ENCODE measurements at places on chromosomes 5 and 9. TPM values are rescaled to one million over a fixed set of nuclear protein-coding genes. Genes with fewer than 3 reads are reported as not detected.
A peak's percentile ranks its signal among the peaks of the same experiment; 100 is the strongest.

- DNase-seq, result no peak
These were observed 477.0 kb downstream of the CCDC171 start for GRCh38 chr9:16029796-16030363.

DNA sequence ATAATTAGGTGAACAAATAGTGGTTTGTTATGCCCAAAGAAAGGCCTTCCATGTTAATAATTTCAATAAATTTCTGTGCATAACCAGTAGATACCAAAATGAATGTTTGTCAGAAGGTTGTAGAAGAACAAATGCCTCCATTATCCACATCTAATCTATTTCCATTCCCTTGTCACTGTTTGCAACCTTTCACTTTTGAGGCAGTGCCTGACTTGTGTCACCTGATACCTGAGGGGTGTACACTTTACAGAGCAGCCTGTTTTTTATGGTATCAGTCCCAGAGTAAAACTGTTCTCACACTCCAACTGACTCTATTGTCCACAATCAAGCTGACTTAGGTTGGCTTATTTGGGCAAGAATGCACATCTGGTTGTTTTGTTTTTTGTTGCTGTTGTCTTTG, 40.1 kb downstream of the FREM1 start:
- no peak for DNase-seq

- no peak for DNase-seq
These were observed 32.0 kb downstream of the PRRT1B start for GRCh38 chr9:131577005-131578000.

Gene OLFM1
- total RNA-seq, result 23.4 TPM

- no peak for DNase-seq
These were observed 36.4 kb downstream of the GDNF start for GRCh38 chr5:37803487-37803886.

Gene EQTN
- total RNA-seq, result not detected

Gene INSL4
- 0.81 TPM for total RNA-seq

DNA sequence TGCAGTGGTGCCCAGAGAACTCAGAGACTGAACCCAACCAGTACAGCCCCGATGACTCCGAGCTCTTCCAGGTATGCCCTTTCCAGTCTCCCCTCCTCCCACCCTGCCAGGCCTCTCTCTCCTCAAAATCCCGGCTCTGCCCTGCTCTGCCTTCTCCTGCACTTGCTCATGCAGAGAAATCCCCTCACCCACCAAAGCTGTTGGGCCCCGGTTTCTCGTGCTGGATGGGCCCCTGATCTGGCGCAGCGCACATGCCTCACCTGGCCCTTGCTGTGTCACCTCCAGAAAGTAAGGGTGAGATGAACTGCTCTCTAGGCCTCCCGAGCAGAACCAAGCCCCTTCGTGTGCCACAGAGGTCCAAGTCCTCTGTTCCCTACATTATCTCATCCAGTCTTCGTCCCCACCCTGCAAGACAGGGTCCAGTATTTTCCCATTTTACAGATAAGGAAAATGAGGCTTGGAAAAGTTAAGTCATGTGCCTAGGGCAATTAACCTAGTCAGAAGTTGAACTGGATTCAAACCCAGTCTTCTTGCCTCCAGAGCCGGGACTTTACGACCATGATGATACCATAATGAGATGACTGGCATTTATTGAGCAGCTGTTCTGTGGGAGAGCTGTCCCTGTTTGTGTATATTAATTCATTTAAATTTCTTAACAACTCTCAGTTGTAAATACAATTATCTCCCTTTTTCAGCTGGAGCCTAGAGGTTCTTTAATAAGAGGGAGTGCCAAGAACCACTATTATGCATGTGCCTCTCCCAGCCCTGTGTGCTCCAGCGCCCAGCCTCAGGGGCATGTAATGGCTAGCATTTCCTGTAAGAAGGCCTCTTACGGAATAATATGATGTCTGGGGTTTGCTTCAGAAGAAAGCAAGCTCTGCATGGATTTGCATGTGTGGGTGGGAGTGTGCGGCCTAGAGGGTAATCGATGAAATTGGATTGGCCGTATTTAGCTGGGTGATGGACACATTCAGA, 90.7 kb downstream of the PPARGC1B start:
- DNase-seq, result no peak

GRCh38 chr9:126695701-126696400, 82.1 kb downstream of the LMX1B start:
- no peak for DNase-seq

- peak; percentile 94 for DNase-seq
These were observed 2.0 kb downstream of the MYO10 start for GRCh38 chr5:16934123-16934522.

GRCh38 chr9:84697509-84698114, 28.1 kb downstream of the NTRK2 start:
- DNase-seq, result peak; percentile 88

Gene ELP1
- total RNA-seq, result 26.7 TPM

GRCh38 chr5:7970816-7971215, 101.9 kb downstream of the MTRR start:
- no peak for DNase-seq

- no peak for DNase-seq
These were observed 31.9 kb downstream of the THBS4 start for GRCh38 chr5:80067016-80067415.

DNA sequence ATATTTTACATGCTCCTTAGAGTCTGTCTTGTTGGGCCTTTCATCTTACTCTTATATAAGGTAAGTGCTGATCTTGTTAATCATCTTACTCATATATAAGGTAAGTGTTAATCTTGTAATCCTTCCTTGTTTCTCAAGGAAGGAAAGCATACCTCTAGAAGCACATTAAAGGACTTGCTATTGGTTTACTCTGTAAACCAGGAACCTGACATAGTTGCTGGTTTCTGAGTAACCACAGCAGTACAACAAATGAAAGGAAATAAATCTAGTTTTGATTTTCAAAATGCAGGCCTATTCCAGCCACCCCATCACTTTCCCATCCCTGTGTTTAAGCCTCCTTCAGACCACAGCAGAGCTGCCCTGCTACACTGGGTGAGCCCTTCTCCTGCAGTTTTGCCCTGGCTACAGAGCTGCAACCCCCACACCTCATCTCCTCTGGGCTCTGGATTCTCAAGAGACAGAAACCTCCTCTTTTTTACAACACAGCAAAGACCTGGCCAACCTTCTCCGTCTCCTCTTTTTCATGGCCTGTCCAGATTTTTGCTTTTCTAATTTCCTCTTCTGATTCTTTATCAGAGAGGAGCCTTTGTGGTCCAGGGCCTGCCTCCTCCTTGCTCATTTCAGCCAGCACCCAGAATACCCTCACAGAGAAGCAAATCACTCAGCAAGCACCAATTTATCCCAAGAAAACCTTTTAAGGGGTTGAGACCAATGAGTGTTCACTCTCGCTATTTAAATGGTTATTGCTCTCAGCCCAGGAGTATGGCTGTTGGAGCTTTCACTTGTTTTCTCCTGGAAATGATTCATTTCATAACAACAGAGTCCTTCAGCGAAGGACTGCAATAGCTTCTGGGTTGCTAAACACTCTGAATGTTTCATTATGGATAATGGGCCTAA, 103.2 kb downstream of the FSTL4 start:
- DNase-seq, result peak; percentile 22

DNA sequence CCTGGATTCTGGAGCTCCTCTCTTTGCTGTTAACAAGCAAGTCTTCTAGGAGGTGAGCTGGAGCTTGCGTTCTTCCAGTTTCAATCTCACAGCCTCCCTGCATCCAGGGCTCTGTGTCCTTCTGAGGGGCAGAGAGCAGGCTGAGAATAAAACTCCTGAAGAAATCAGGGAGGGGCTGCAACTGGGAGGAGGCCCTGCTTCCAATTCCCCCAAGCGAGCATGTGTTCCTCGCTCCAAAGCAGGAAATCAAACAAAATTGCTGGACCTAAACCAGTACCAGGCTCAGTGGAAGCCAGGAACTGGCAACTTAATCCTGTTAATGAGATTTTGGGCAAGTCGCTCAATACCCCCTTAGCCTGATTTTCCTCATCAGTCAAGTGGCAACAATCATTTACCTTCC, 181.8 kb downstream of the ASTN2 start:
- DNase-seq, result no peak

Gene NUTM2G
- not detected for total RNA-seq

All from SJSA1 (cell line).